ENCODE measurements at places on chromosomes 7 and 10.

DNA sequence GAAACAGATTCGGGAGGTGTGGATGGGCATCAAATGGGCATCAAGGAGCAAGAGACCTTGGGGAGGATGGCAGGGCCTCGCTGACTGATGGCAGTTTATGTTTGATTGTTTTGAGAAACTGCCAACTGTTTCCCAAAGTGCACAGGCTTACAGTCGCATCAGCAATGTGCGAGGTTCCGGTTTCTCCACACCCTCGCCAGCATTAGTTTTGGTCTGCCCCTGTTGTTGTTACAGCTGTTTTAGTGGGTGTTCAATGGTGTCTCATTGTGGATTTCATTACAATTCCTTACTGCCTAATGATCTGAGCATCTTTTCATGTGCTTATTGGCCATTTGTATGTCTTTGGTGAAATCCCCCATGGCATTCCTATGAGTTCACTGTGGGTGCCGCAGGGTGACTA is 24.4 kb downstream of the AKR1E2 start:
- DNase-seq = no peak

DNA sequence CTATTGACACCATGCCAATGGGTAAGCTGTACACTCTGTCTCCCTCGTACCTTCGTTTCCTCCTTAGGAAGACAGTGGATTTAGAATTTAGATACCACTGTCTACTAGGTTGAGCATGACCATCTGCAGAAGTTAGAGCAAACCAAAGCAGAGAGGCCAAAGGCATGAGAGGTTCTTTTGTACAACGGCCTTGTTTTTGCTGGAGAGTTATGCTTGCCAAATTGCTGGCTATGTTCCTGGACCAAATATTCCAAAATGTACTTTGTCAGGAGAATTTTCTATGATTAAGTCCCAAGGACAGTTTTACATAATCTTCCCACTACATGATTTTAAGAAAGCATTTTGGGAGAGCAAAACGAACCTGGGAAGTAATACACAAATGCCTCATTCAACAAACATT is 47.9 kb upstream of the PLCE1 start:
- DNase-seq = no peak

DNA sequence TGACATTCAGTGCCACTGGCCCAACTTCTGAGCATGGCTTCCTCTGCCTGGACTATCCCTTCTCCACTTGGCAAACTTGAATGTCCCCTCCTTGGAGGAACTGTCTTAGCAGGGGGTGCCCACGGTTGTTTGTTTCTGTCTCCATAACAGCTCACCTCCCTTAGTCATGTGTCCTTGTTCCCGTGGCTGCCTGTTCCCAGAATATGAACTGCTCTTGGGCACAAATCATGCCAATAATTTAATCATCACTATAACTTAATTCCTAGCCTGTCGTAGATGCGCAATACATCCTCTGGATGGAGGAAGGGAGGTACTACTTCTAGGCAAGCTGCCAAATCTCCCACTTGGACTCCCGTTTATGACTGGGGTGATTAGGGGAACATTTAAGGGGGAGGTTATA is 173.1 kb downstream of the MYOF start:
- no peak for DNase-seq

DNA sequence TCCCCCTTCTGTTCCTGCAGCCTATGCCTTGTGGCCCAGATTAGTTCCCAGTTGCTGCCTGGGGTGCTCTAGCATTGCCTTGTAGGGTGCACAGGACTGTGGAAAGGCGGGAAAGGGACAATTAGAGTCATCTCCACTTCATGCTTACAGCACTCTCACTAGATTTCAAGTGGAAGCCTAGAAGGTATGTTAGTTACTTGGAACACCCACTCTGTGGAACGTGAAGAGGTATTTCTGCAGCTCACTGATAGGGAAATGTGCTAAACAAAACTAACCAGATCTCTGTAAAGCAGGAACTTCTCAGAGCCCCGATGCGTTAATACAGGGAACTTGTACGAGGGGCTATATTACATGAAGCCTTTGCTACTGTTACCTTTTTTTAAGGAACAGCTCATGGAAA is 19.4 kb downstream of the STMP1 start:
- no peak for DNase-seq

- no peak for DNase-seq
These were observed 125.5 kb downstream of the PON1 start for GRCh38 chr7:95198863-95199262.

- no peak for DNase-seq
These were observed 21.8 kb downstream of the ZNF775 start for GRCh38 chr7:150400788-150401423.

- DNase-seq = no peak
These were observed 5.6 kb upstream of the AHR start for GRCh38 chr7:17292843-17293242.

DNA sequence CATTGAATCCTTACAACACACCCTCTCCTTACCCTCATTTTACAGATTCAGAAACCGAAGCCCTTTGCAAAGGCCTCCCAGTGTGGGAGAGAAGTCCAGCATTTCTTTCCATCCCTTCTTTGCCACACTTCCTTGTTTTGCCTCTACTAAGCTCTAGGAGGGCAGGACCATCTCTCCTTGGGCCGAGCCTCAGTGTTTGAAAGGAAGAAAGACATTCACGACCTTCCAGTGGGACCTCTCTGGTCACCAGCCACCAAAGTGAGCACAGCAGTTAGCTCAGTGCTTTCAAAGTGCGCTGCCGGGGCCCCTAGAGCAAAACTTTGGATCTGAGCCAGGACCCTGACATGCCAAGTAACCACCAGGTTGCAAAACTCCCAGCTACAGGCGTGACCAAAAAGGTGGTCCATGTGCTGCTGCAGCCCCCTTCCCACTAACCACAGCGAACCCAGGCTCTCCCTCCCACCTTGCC is 12.4 kb downstream of the CTBP2 start:
- no peak for DNase-seq

GRCh38 chr7:155236386-155236785 is 61.3 kb upstream of the INSIG1 start:
- no peak for DNase-seq

GRCh38 chr10:114682121-114682520 is 24.0 kb upstream of the ABLIM1 start:
- DNase-seq = no peak

DNA sequence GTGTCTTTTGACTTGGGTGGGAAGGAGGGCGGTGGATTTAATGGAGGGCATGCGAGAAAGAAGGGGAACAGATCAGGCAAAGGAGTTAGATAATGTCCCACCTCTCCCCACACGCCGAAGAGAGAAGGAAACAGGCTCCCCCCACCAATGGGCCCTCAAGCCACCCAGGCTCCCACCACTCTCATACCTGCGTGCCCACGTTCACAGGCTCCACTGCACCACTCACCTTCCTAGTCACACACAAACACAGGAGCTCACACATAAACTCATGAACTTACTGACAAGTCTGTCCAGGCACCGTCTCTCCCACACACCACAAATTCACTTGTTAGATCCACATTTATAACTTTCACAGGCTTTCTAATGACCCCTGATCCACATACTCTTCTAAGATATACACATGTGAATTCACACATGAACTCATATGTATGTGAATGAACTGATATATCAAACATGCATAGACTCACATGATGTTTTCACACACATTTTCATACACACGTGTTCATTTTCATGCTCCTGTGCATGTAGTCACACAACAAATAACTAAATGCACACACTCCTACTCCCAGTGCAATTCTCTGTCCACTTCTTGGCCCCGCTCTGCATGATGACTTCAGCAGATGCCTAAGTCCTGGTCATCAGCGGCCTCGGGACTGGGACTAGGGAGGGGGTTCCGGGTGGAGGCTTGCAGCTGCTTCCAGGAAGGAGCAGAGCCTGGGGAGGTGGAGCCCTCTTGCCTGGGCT is 1.5 kb downstream of the LZTS2 start:
- DNase-seq = no peak

DNA sequence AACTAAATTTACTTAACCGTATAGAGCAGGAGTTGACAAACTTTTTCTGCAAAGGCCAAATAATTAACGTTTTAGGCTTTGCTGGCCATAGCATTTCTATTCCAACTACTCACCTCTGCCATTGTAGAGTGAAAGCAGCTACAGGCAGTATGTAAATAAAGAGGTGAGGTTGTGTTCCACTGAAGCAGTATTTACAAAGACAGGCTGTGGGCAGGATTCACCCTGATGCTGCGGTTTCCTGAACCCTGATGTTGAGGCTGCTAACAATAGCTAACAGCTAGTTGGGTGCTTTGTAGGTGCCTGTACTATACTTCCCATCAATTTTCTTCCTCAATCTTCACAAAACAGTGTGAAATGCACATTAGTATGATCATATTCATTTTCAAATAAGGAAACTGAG is 47.0 kb upstream of the LAMB1 start:
- DNase-seq = no peak

- no peak for DNase-seq
These were observed 92.7 kb upstream of the GPR141 start for GRCh38 chr7:37590824-37591223.

- no peak for DNase-seq
These were observed 685 bp downstream of the CASP2 start for GRCh38 chr7:143288836-143289235.

GRCh38 chr10:129951970-129952265 is 12.2 kb downstream of the EBF3 start:
- DNase-seq = no peak

DNA sequence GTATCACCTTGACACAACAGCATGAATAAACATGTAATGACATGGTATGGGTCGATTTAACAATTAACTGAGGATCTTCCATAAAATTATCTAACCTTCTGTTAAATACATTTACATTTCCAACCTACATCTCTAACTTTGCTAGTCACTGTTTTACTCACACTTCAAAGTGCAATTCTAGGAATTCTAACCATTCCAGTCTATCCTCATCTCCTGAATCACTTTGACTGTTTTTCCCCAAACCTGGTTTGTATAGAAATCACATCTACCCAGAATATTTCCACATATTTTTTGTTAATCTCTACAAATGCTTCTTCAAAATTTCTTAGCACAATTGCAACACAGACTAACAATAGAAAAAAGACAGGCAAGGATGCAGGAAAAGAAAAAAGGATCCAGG is 6.2 kb downstream of the ABI1 start:
- DNase-seq = no peak

GRCh38 chr10:99369551-99369950 is 40.4 kb downstream of the CNNM1 start:
- no peak for DNase-seq

DNA sequence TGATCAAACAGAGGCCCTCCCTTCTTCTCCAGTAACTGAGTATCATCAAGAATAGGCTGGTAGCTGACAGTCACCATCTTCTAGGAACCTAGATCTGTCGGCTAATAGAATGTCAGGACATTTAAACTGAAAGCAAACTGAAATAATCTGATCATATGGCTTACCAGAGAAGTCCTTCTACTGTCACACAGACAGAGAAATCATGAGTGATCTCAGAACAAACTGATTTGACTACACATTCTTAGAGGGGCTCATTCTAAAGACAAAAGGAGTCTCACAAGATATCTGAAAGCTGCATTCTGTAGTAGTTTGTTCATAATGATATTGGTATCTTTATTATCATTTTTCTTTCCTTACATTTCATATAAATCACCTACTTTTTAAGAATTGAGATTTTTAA is 130.9 kb upstream of the ADCY1 start:
- DNase-seq = no peak

DNA sequence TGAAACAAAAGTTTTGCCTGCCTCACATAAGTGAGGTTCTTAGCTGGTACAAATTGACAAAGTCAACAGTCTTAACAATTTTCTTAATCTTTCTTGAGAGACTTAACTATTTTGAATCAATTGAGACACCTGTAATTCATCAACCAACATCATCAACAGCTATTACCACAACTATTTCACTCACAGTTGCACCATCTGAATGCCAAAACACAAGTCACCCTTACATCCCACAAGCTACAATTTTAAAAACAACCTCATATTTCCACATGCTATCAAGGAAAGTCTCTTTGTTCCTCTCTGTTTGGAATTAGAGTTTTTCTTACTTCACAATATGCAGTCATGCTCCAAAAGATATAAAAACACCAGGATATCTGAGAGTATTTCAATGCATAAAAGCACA is 4.9 kb downstream of the SMURF1 start:
- no peak for DNase-seq

DNA sequence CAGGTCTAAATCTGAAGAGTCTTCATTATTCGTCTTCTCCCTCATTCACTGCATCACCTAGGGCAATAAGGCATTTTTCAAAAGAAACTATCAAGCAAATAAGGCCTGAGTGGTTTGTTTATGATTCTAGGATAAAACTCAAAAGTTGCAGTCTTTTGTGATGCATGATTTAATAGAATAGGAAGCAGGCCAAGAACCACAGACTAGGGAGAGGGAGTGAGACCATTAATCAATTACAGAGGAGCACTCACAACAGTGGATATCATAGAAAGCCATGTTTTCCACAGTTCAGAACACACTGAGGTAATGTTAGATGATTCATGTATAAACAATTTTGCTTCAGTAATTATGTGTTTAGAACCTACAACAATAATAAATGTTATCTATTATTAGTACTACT is 87.8 kb upstream of the LRRTM3 start:
- DNase-seq = no peak

DNA sequence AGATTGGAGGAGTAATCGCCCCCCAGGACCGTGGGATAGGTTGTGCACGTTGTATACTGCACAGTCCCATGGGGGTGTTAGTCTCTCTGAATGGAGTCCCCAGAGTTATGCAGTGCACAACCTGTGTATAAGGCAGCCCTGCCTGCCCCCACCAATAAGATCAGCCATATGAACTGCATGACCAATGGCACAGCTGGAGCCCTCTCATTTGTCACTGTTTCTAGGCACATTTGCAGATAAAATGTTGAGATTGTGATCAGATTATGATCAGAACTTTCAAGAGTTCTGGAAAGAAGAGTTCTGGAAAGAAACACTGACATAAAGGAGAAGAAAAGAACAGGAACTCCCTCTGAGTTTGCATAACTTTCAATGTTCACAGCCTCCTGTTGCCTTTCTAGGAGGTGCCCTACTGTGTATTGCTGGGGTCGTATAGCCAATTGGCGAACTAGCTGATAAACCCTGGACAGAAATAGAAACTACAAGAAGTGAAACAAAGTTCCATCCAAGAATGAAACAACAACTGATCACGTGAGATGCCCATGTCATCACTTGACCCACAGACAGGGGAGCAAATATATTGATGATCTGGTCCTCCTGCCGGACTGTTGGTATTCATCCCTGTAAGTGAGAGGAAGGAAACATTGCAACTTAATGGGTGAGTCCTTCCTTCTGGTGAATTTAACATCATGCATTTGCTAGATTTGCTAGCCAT is 49.6 kb upstream of the TOMM7 start:
- DNase-seq = no peak

GRCh38 chr7:139798221-139798620 is 20.4 kb upstream of the HIPK2 start:
- DNase-seq = no peak

GRCh38 chr10:73251683-73252444 is 580 bp downstream of the MRPS16 start:
- DNase-seq = no peak

GRCh38 chr7:44505595-44505994 is 15.1 kb upstream of the NUDCD3 start:
- DNase-seq = no peak
